Stimulated activated CD4-positive, alpha-beta T cell treated with anti-CD3 and anti-CD28 coated beads, TNF-alpha, amount 100 ng/mL, for 24 hours (primary cell): ENCODE measurements at places on chromosomes 4 and X.
A peak's percentile ranks its signal among the peaks of the same experiment; 100 is the strongest.

GRCh38 chr4:4334798-4335520 is 44.9 kb downstream of the ZBTB49 start:
- peak; percentile 50 for DNase-seq

GRCh38 chr4:184819786-184820185 is 6.0 kb downstream of the ACSL1 start:
- no peak for DNase-seq

DNA sequence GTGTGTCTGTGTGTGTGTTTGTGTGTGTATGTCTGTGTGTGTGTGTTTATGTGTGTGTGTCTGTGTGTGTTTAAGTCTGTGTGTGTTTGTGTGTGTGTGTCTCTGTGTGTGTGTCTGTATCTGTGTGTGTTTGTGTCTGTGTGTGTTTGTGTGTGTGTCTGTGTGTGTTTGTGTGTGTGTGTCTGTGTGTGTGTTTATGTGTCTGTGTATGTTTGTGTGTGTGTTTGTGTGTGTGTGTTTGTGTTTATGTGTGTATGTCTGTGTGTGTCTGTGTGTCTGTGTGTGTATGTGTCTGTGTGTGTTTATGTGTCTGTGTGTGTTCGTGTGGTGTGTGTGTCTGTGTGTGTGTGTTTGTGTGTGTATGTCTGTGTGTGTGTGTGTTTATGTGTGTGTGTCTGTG is 11.4 kb downstream of the IL9R start:
- no peak for DNase-seq

DNA sequence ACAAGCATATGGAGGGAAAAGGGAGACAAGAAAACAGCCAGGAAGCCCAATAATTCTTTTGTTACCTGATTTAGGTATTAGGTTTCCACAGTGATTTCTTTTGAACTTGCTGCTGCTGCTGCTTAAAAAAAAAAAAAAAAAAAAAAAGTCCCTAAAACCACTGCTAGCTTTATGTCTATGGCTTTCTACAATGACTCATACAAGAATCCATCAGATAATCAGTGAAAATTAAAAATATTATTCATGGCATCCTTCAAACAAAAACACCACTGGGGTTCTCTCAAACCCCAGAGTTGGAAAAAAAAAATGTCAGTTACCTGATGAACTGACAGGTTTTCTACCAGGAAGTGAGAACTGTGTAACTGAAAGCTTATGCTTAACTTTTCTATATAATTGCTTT is 14.3 kb downstream of the EPHA5 start:
- no peak for DNase-seq

DNA sequence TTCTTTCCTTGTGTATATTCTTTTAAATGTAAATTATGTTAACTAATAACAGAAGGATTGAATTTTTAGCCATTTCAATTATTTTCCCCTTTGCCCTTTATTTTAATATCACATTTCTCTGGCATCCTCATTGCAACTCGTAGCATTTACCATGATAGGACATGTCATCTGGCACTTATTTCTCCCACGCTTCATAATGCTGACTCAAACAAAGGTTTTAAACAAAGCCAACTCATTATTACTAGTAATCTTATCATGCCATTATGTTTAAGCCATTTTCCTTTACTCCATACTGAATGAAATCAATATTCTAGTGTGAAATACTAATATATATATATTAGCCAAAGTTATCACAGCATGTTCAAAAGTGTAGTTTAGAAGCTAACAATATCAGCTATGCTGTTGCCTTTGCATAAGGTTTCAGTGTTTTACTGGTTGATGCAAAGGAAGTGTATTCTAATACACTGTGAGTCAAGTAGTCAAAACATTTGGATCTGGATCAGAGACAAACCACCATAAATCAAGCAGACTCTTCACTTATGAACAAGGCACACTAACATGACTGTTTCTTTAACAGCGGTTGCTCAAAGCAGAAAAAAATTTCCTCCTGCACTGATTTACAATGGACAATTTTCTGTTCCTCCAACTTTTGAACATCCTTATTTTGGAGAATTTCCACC is 281.6 kb downstream of the SLC7A11 start:
- DNase-seq, result no peak

- DNase-seq, result no peak
Measured at GRCh38 chr4:141081921-141082395, 51.3 kb downstream of the RNF150 start.

- peak; percentile 43 for DNase-seq
Measured at GRCh38 chr4:48653217-48654014, 126.7 kb downstream of the FRYL start.

DNA sequence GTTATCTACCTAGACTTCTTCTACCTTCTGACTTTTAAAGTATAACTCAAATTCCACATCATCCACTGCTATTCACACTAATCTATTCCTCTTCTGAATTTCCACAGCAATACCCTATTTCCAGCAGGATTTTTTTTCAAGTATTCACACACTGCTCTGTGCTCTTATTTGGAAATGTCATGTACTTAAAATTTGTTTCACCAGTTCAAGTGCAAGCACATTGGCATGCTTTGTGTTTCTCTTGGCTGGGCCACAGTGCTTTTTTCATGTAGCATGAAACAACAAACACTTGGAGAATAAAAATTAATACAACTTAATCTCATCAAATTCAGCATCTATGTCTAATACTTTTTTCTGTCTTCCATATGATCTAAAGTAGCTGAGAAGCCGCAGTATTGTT is 161.8 kb upstream of the PCDH18 start:
- DNase-seq, result no peak

DNA sequence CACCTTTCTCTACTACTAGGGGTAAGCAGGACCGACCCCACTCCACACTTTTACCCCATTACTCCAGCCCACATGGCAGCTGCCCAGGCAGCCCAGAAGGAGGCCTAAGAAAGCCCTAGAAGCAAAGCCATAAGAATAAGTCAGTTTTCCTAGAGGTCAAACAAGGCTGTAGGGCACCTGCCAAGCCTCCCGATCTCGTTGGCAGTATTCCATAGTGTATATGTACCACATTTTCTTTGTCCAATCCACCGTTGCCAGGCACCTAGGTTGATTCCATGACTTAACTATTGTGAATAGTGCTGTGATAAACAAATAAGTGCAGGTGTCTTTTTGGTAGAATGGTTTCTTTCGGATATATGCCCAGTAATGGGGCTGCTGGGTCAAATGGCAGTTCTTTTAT is 54.2 kb downstream of the RHOXF2B start:
- no peak for DNase-seq

DNA sequence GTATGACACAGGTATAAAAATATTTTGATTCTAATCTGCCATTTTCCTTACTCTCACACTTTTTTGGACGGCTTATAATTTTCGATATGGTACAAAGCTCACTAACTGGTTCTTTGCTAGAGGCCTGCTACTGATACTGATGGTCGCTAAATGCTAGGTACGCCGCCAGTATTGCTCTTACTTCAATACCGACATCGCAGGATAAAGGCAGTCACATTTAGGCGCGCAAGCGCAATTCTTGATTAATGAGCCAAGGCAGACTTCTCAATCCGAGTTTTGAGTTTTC is 557 bp upstream of the USP38 start:
- DNase-seq, result no peak

DNA sequence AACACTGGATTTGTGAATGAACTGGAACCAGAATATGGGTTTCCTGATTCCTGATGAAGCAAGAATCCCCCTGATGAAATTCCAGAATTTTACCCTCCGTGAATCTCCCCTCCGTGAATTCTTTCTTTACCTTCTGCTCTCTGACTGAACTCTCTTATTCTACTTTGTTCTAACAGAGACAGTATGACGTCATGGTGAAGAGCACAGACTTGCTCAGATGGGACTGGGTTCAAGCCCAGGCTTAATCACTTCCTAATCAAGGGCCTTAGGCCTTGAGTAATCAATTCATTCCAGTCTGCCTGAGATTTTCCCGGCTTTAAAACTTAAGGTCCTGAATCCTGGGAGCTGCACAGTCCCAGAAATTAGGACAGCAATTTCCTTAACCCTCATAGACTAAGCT is 64.5 kb downstream of the IQCM start:
- DNase-seq, result no peak

DNA sequence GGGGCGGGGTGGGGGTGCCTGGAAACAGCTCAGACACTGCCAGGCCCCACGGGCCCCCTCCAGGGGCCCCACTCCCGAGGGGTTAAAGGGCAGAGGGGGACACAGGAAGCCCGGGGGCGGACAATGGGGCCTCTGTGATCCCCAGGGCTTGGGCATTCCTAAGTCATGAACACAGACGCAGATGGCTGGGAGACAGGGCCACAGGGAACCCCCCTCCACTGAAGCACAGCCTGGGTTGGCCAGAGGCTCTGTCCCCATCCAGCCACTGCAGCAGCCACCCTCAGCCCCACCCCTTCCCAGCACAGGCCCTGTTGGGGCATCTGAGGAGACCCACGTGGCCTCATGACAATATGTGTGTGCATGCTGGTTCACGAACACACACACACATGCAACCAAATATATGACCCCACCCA is 3.9 kb downstream of the L1CAM start:
- no peak for DNase-seq

DNA sequence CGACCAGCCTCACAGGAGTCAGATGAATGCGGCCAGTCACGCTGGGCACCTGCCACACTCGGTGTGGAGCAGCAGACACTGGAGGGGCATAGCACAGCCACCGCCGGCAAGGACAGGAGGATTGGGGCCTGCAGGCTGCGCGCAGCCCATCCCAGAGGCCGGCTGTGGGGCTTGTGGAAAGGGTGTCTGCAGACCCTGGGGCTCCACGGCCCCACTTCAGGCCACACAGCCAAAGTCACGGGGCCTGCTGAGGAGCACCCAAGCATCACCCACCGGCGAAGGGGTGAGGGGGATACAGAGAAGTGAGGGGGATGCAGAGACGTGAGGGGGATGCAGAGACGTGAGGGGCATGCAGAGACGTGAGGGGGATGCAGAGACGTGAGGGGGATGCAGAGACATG is 70.1 kb downstream of the FAM53A start:
- DNase-seq, result no peak

- DNase-seq, result no peak
Measured at GRCh38 chr4:129014566-129015509, 78.5 kb downstream of the SCLT1 start.

GRCh38 chr4:123856689-123857545 is 460.3 kb downstream of the SPRY1 start:
- no peak for DNase-seq

DNA sequence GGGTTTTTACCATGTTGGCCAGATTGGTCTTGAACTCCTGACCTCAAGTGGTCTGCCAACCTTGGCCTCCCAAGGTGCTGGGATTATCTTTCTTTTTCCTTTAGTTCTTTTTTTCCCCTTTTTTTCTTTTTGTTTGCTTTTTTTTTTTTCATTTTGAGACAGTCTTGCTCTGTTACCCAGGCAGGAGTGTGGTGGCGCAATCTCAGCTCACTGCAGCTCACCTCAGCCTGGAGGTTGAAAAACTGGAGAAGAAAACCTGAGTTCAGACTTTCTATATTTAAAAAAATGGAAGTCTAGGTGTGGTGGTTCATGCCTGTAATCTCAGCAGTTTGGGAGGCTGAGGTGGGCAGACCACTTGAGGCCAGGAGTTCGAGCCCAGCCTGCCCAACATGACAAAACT is 181.1 kb upstream of the HS3ST1 start:
- no peak for DNase-seq

DNA sequence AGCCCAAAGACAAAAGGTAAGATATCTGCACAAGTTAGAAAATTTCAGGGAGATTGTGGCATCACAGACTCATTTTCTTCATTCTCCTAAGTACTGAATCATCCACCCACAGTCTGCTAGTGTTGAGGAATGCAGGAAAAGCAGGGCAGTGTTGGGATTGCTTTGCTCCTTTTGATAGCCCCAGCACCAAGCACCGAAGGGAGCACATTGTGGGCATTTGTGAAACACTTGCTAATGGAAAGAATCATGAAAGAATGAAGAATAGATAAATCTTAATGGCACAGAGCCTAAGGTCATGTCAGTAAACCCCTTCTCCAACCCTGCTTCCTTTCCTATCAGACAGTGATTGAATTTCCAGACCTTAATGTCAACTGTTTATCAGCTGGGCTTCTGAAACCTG is 103.1 kb upstream of the GPRIN3 start:
- DNase-seq, result no peak

DNA sequence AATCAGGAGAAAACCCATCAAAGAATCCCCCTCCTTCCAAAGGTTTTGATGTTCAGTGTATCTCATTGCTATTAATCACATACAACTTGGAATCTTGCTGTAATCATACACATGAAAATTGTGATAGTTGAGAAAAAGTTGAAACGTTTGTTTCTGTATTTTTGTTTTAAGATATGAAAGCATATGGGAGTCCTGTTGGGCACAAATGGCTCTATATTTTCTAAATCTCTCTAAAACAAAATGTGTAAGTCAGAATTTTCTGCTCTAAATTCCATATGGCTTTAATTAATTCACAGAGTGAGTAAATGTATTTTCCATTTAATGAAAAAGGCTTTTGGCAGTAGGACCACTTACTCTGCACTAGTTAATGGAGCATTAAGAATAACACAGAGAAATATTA is 140.2 kb downstream of the MOSPD2 start:
- DNase-seq, result no peak

GRCh38 chrX:71282514-71283402 is 677 bp upstream of the NONO start:
- no peak for DNase-seq

GRCh38 chr4:141486375-141486997 is 149.9 kb upstream of the IL15 start:
- DNase-seq, result no peak

DNA sequence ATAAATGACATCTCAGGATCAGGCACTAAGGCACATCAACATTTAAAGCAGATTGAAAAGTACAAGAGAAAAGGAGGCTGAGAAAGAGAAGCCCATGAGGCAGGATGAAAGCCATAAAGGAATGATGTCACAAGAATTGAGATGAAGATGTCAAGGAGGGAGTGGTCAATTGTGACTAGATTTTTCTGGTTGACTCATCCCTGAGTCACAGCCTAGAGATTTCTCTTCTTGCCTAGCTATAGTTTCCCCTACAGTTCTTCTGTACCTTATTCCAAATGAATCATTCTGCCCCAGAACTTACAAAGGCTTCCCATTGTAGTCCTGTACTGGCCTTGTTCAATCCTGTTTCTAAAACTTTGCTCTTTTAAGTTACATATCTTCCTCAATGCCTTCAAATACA is 3.4 kb upstream of the USP53 start:
- peak; percentile 20 for DNase-seq

DNA sequence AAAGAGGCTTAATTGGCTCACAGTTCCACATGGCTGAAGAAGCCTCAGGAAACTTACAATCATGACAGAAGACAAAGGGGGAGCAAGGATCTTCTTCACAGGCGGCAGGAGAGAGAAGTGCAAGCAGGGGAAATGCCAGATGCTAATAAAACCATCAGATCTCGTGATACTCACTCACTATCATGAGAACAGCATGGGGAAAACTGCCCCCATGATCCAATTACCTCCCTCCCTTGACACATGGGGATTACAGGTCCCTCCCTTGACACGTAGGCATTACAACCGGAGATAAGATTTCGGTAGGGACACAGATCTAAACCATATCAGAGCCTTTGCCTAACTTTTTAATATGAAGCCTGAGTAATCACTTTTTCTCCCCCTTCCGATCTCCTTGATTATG is 43.7 kb upstream of the MAPK10 start:
- DNase-seq, result no peak

GRCh38 chr4:213971-214370 is 89.7 kb downstream of the ZNF718 start:
- DNase-seq, result no peak

- no peak for DNase-seq
Measured at GRCh38 chr4:145177906-145178538, 2.4 kb downstream of the OTUD4 start.
